ENCODE measurements at places on chromosomes 6 and 20.

DNA sequence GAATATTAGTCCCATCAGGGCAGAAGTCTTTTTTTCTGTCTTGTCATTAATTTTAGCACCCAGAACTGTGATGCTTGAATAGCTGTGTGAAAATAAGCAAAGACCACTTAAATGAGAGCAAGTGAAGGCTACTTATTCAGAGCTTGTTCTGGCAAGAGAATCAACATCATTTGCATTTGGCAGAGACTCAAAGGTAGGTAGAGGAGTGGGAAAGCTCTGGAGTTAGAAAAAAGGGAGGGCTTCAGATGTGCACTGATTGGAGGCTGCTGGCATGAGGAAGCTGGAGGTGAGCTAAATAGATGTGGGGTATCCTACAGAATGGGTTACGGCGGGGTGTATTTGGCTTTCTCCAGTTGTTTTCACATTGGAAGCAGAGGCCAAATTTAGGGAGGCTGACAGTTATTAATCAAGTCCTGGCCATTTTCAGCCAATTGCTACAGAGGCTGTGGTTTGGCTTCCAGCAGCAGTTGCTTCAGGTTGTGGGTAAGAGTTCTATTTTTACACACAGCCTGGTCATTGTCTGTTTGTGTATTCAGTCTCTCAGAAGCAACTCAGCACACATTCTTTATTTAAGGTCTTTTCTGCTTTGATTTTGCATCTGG is 254.3 kb downstream of the BTBD3 start:
- DNase-seq = peak; percentile 83

GRCh38 chr20:24823989-24824693 is 124.9 kb upstream of the CST7 start:
- DNase-seq = no peak

GRCh38 chr6:169236988-169237387 is 16.7 kb downstream of the THBS2 start:
- DNase-seq = no peak

DNA sequence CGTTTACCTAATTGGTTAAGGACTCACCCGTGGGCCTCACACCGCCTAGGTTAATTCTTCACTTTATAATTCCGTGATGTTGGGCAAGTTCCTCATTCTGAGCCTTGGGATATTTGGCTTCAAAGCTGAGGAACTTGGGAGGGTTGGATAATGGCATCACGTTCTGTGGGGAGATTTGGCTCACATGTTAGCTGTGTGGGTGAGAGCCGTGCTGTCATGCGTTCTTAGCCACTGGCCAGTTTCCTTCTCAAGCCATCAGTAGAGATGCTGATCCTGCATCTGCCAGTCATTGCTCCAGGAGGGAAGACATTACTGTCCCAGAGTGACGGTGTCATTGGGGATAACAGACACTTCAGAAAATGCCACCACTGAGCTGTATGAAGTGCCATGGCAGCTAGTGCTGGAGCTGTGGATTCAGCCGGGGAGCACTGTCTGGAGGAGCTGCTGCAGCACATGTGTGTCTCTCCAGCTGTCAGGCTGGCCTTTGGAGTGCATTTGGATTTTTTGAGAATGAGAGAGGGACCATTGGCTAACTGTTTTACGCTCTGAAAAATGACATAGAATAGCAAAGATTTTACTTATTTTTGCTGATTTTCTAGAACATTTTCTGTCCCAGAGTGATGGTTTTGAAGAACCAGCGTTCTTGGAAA is 16.5 kb downstream of the IGF2R start:
- no peak for DNase-seq

GRCh38 chr6:130697995-130698535 is 129.1 kb upstream of the SMLR1 start:
- DNase-seq = peak; percentile 36

GRCh38 chr6:77653816-77654215 is 977 bp downstream of the MEI4 start:
- DNase-seq = no peak

- DNase-seq = no peak
Observed at GRCh38 chr6:131924881-131925474, 26.2 kb downstream of the CCN2 start.

DNA sequence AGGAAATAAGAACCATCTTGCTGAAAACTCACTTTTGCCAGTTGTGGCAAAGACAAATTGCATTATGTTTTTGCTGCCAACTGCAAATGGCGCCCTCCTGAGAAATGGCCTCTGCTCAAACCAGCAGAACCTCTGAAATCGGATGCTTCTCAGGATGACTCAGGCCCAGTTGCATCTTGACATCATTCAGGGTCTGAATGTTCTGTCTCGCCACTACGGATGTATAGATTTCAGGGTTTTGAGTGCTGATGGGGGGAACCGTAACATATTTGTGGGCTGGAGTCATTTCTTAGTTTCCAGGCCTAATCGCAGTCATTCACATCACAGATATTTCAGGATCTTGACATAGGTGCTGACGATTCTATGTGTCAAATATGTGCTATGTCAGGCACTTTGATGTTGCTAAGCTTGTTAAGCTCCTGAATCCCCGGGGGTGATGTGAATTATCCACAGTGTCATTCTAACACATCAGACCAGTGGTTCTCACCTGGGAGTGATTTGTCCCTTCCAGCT is 207.1 kb downstream of the NFATC2 start:
- DNase-seq = peak; percentile 99

- DNase-seq = peak; percentile 92
Observed at GRCh38 chr20:38073307-38074071, 39.9 kb downstream of the RPRD1B start.

GRCh38 chr20:46195264-46196036 is 77.3 kb downstream of the CD40 start:
- DNase-seq = no peak

DNA sequence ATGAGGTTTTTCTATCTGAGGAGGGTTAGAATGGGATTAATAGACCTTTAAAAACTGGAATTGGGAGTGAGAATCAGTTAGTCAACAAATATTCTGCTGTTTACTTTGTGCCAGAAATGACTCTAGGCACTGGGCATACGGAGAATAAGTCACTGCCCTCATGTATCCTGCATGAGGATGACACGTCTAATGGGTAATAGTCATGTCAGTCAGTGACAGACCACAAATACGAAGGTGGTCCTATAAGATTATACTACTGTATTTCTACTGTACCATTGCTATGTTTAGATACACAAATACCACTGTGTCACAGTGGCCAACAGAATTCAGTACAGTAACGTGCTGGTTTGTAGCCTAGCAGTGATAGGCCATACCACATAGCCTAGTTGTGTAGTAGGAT is 30.7 kb downstream of the ZFAND3 start:
- DNase-seq = no peak

DNA sequence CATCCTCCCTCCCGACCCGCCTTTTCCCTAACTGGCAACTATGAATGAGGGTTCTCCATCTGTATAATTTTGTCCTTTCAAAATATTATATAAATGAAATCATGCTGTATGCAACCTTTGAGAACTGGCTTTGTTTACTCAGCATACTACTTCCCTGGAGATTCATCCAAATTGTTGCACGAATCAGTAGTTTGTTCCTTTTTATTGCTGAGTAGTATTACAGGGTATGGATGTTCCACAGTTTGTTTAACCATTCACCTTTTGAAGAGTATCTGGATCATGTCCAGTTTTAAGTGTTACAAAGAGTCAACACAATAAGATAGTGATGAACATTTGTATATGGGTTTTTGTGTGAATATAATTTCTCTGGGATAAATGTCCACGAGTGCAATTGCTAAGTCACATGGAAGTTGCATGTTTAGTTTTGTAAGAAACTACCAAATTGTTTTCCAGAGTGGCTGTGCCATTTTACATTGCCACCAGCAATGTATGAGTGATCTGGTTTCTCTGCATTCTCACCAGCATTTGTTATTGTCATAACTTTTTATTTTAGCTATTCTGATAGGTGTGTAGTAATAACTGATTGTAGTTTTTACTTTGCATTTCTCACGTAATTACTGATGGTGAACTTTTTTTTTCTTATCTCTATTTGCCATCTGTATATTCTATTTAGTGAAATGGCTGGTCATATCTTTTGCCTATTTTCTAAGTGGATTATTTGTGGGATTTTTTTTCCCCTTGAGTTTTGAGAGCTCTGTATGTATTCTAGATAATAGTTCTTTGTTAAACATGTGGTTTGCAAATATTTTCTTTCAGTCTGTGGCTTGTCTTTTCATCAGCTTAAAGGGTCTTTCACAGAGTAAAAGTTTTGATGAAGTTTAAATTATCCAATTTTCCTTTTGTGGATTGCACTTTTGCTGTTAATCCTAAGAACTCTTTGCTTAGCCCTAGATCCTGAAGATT is 14.4 kb upstream of the RNF24 start:
- no peak for DNase-seq

- no peak for DNase-seq
Observed at GRCh38 chr6:46989398-46989797, 52.7 kb downstream of the ADGRF1 start.
